ENCODE measurements at places on chromosomes 4 and X. TPM values are rescaled to one million over a fixed set of nuclear protein-coding genes. Genes with fewer than 3 reads are reported as not detected.

The DNAAF6 gene
- 0.15 TPM for polyA plus RNA-seq

The PDGFC gene
- 75.1 TPM for polyA plus RNA-seq

The LIN54 gene
- polyA plus RNA-seq, result 16.4 TPM

The KCNE5 gene
- 5.2 TPM for polyA plus RNA-seq

The SLC38A5 gene
- polyA plus RNA-seq, result 3.2 TPM

The CPLX1 gene
- polyA plus RNA-seq, result 1.3 TPM

The NLRP2B gene
- 0.07 TPM for polyA plus RNA-seq

The ZNF711 gene
- polyA plus RNA-seq, result 82.8 TPM

The TASL gene
- polyA plus RNA-seq, result 0.38 TPM

DNA sequence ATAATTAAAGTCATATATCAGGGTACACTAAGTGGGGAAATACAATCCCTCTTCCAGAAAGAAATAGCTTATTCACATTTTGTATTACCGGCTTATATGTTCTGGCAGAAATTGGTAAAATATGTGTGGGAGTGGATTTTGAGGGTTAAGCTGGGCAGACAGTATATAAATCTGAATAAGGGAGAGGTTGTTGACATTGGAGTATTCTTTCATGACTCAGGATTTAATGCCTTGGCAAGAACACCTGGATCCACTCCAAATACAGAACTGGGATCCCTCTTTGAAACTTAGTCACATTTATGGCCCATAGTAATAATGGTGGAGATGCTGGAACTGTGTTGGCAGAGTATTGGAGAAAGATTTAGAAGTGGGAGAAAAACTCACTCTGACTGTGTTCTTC, 54.3 kb upstream of the TET2 start:
- DNase-seq, result peak; percentile 4

- no peak for DNase-seq
These were observed 733 bp upstream of the NAA15 start for GRCh38 chr4:139300431-139301112.

DNA sequence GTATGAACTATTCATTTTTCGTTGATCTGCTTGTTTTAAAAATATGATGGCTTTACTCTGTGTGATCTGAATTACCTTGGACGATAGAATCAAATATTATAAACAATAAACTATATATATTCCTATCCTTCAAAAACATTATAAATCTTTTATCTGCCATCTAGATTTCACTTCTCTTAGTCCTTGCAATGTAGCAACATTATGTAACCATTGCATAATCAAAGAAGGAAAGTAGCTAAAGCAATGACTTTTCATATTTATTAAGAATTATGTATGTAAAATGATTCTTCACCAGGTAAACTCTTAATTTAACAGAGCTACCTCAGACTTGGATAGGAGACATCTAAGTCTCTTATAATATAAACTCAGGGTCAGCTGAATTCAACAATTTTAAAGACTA, 210.5 kb downstream of the ADAMTS3 start:
- no peak for DNase-seq

GRCh38 chr4:90317785-90318184, 190.6 kb downstream of the CCSER1 start:
- no peak for DNase-seq

DNA sequence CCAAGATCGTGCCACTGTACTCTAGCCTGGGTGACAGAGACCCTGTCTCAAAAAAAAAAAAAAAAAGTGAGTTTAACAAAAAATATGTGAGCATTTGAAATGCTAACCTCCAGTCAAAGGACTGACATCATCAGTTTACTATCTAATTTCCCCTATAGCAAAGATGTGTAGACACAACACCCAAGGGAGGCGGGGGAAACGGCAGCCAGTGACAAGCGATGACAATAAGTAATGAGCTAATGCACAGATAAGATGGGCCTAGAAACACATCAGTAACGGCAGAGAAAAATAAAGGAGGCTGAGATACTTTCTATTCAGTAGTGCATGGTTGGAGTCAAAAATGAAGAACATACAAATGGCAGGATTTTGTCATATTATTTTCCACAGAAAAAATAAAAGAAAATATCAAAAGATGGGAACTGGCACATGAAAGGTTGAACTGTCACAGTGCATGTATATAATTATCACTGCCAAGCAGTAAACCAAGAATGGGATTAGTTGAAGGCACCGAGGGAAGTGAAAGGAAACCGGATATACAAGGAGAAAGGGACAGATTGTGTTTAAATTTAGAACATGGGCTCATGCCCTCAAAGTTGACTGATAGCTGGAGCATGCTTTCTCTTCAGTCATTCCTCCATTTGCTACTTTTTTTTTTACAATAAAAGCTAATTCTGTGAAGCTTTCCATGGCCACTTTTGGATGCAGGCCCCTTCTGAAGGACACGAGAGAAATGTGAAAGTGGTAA, 41.8 kb downstream of the IGFBP7 start:
- DNase-seq, result no peak

DNA sequence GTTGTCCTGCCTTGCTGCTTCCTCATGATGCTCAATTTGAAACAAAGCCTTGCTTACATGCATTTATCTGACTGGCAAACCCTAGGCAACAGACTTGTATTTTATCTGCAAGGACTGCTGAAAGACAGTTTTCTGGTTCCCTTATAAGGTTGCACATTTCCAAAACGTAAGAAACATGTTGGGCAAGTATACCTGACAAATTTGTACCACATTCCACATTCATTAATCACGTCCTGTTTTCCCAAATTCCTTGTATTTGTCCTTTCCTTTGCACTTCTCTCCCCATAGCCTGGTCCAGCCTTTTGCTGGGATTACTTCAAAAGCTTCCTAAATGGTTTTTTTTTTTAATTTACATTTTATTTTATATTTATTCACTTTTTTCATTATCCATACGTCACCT, 310.1 kb downstream of the PPP3CA start:
- DNase-seq, result no peak

DNA sequence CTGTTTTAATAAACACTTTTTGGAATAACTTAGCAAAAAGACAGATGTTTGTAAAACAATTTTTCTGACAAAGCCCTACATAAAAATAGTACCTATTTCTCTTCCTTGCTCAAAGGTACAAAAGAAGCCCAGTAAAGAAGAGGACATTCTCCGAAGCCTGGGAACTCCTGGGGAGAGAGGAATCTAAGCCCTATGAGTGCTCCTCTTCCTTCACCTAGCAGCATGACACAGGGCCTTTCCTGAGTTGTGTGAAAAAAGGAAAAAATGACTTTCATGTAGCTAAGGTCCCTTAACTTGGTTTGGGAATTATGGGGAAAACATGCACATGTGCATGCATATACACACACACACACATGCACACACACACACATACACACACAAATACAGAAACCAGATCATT, 586.9 kb downstream of the TMA16 start:
- DNase-seq, result no peak

DNA sequence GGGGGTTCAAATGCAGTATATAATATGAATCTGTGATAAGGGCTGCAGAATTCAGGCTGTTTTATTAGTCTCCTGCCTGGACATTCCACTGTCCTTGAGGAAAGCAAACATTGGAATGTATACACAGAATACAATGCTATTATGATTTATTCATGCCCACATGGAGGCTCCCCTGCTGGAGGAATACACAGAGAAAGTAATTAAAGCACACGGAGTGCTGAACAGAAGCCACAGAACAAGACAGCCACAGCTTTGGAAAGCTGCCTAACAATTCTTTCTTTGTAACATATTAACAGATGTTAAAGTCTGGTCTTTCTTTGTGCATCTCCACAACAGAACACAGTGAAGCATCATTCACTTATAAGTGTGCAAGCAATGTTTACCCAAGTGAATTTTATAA, 155.8 kb downstream of the ARAP2 start:
- DNase-seq, result no peak

DNA sequence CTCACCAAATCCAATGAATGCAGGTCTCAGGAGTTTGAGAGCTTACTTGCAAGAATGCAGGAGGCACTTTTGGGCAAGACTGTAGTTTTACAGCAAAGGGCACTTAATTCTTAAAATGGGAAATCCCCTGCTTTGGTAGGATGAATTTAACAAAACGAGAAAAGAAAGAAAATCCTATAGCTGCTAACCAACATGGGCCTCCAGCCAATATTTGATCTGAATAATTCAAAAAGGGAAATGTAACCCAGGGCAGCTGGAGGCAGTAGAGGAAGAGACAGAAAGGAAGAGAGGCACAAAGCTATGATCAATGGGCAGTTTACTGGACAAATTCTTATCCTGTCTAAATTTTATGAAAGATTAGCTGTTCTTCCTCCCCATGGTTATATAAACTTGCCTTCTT, 142.3 kb downstream of the SH3KBP1 start:
- DNase-seq, result no peak

GRCh38 chrX:106467422-106467821, 144.4 kb upstream of the RADX start:
- DNase-seq, result no peak

- DNase-seq, result no peak
These were observed 520.4 kb downstream of the NLGN4X start for GRCh38 chrX:5708251-5708650.

- no peak for DNase-seq
These were observed 94.5 kb upstream of the IL13RA1 start for GRCh38 chrX:118632862-118633261.

- DNase-seq, result no peak
These were observed 5.0 kb upstream of the PSAPL1 start for GRCh38 chr4:7439699-7440098.

GRCh38 chr4:126560794-126561193, 1072.0 kb upstream of the INTU start:
- DNase-seq, result no peak

DNA sequence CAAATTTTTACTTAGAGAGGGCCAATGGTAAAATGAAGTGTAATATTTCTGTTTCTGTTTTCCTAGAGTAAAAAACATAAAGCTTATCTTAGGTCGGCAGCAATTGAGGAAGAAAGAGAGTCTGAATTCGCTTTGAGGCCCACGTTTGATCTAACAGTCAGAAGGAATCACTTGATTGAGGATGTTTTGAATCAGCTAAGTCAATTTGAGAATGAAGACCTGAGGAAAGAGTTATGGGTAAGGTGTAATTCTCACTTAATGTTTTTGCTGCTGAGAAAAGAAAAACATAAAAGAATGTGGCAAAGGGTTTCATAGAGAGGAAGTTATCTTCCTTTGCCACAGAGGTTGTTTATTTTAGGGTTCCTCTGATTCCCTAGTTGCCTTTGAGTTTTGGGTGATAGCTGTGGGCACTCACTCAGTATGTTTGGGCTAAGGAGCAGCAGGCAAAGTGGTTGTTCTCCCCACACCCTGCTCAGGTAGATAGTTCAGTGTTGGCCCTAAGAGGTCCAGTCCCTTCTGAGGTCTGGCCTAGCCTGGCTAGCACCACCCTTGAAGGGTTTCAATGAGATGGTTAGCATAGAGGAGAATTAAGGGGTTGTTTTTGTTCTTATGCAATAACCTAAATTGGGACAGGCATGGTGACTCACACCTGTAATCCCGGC, 32.3 kb downstream of the HERC5 start:
- no peak for DNase-seq

- DNase-seq, result no peak
These were observed 17.1 kb upstream of the PSAPL1 start for GRCh38 chr4:7451800-7452199.

GRCh38 chrX:129006491-129006890, 516.8 kb downstream of the SMARCA1 start:
- no peak for DNase-seq

- DNase-seq, result no peak
These were observed 71.4 kb downstream of the AREG start for GRCh38 chr4:74516303-74516702.
